ENCODE measurements at places on chromosomes 7 and 10. TPM values are rescaled to one million over a fixed set of nuclear protein-coding genes. Genes with fewer than 3 reads are reported as not detected.

GRCh38 chr7:149071641-149072437 lies 18.7 kb downstream of the ZNF786 start:
- peak; percentile 44 for DNase-seq

DNA sequence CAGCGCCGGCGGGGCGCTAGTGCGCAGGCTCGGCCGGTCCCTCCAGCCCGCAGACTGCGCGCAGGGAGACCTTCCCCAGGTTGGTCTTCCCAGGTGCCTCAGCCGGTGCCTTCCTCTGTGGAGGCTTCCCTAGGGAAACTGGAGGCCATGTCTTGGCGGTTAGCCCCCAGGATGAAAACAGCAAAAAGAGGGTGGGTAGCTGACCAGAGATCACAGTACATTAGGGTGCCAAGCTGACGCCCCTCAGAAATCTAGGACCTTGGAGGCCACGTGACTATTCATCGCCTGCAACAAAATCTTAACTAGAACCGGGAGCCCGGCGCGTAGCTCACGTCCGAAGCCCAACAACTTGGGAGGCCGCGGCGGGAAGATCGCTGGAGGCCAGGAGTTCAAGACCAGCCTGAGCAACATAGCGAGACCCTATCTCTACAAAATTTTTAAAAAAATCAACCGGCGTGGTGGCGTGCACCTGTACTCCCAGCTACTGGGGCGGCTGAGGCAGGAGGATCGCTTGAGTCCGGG lies 327 bp upstream of the FIS1 start:
- no peak for DNase-seq

DNA sequence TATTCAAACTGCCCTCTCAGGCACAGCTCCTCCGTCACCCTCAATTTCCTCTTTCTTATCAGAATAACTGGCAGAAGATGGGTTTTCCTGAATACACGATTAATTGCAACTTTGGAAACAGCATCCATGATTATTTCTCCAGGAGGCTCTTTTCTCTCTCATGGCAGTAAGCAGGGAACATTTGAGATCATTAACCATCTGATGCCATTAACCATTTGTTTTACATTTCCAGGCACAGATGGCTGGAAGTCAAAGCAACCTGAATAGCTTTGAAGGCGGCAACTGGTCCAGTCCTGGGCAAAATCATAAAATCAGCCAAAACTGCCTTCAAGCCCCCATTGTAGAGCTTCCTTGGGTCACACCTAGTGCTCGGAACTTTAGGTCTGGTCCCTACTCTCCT lies 289.5 kb upstream of the AOAH start:
- no peak for DNase-seq

GRCh38 chr7:48782511-48782910 lies 141.8 kb upstream of the CDC14C start:
- no peak for DNase-seq

DNA sequence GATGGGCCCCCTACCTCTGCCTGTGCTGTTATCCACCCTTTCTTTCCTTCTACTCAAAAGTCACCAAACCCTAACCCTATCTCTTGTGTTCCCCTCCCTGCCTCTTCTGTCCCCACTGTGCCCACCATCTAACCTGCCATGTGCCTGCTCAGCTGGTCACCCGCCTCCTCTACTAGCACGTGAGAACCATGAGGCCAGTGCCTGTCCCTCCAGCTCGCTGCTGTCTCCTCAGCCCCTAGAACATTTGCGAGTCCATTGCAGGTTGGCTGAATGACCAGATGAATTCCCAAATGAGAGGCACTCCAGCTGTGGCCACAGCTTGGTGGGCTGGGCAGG lies 129.0 kb downstream of the ARHGAP22 start:
- peak; percentile 24 for DNase-seq

GRCh38 chr7:33185786-33186185 lies 56.4 kb downstream of the BBS9 start:
- DNase-seq: no peak

- DNase-seq: no peak
Measured at GRCh38 chr7:74495112-74496086, 41.7 kb downstream of the GTF2IRD1 start.

DNA sequence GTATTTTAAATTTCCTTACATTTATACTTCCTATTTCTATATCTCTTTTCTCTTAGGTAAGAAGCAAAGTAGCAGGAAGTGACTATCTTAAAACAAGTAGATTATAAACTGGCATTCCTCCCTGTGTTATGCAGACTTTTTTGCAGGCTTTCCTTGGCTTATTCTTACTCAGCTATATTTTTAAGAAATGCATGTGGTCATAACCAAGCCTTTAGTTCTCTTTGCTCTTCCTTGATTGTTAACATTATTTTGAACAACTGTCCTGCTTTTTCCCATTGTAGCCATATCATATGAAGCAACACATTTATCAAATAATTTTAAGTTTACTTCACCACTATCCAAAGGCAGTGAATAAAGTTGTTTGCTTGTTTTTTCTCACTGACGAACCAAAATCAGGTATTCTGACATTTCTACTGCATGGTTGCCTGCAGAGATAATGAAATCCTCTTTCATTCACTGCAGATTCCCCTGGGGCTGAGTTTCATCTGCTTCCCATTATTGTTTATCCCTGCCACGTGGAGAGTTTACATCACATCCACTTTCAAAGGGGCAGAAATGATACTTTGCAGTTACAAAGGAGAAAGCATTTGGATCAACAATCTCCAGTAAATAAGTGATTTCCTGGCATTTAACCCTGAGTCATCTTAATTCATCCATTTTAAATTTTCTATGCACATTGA lies 389.9 kb upstream of the SEMA3C start:
- no peak for DNase-seq

- DNase-seq: no peak
Measured at GRCh38 chr10:17841050-17841449, 31.9 kb downstream of the MRC1 start.

DNA sequence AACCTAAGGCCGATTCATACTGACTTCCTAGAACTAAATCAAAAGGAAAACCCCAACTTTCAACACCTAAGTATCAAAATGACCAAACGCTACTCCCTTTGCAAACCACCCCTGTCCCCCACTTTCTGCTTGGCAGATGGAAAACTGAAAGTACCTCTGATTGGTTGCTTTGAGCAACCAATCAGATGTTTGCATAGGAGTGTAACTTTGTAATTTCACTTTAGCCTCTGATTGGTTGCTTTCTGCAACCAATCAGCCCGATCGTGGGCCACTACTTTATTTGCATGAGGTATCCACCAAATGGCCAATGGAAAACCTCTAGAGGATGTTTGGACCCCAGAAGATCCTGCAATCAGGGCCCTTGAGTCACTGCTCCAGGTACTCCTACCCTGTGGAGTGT lies 12.3 kb upstream of the SNX10 start:
- no peak for DNase-seq

- no peak for DNase-seq
Measured at GRCh38 chr7:70614237-70615045, 517.5 kb upstream of the GALNT17 start.

DNA sequence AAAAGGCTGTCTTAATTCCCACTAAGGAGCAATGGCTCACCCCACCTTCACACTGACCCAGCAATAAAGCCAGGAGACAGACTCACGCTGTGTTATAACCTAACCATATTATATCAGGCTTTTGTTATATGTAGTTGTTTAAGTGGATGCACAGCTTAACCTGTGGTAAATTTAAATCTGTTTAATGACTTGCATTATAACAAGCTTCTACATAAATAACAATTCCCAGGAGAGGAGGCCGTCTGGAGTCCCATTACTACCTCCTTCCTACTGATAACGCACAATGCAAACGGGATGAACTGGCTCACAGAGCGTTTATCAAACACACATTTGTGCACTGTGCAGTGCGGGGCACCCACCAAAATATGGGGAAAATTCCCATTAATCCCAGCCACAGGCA lies 102.1 kb upstream of the MGMT start:
- no peak for DNase-seq

- no peak for DNase-seq
Measured at GRCh38 chr10:87827681-87828080, 9.7 kb upstream of the ATAD1 start.

GRCh38 chr10:110350812-110351211 lies 46.1 kb upstream of the SMNDC1 start:
- DNase-seq: no peak

Gene GIMAP4
- total RNA-seq: 15.6 TPM

Gene NRCAM
- total RNA-seq: 1.1 TPM

Gene MGAM2
- 0.09 TPM for total RNA-seq

Gene IMPDH1
- 11.1 TPM for total RNA-seq

Gene NKX2-3
- 0.09 TPM for total RNA-seq

Gene MKX
- total RNA-seq: not detected

Gene MXI1
- total RNA-seq: 15.5 TPM

Gene ZNHIT1
- 74.9 TPM for total RNA-seq
